Stimulated activated CD4-positive, alpha-beta T cell treated with anti-CD3 and anti-CD28 coated beads, Interleukin-4, amount 100 ng/mL, for 24 hours (primary cell): ENCODE measurements at places on chromosomes 11 and 22.

GRCh38 chr11:108863528-108863927, 198.7 kb downstream of the DDX10 start:
- DNase-seq: no peak

- DNase-seq: no peak
These were observed 277.8 kb downstream of the ST3GAL4 start for GRCh38 chr11:126633330-126633729.

GRCh38 chr11:86161336-86161735, 83.2 kb upstream of the EED start:
- no peak for DNase-seq

GRCh38 chr11:27777033-27777432, 76.8 kb upstream of the BDNF start:
- DNase-seq: no peak

DNA sequence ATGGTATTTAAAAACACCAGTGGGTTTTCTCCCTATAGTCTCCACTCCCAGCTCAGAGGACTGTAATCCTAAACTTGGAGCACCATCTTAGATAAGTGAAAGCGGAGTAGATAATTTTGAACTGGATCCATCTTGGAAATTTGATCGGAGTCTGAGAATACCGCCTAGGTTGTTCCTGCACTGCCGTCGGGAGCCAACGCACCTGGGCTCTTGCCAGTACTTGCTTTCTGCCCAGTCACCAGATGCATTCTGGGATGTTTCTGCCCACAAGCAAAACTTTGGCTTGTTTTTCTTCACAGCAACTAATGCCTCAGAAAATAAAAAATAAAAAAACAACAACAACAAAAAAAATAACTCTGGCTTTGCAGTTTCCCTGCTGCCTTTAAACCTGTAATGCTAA, 113.0 kb upstream of the MTMR2 start:
- DNase-seq: no peak

DNA sequence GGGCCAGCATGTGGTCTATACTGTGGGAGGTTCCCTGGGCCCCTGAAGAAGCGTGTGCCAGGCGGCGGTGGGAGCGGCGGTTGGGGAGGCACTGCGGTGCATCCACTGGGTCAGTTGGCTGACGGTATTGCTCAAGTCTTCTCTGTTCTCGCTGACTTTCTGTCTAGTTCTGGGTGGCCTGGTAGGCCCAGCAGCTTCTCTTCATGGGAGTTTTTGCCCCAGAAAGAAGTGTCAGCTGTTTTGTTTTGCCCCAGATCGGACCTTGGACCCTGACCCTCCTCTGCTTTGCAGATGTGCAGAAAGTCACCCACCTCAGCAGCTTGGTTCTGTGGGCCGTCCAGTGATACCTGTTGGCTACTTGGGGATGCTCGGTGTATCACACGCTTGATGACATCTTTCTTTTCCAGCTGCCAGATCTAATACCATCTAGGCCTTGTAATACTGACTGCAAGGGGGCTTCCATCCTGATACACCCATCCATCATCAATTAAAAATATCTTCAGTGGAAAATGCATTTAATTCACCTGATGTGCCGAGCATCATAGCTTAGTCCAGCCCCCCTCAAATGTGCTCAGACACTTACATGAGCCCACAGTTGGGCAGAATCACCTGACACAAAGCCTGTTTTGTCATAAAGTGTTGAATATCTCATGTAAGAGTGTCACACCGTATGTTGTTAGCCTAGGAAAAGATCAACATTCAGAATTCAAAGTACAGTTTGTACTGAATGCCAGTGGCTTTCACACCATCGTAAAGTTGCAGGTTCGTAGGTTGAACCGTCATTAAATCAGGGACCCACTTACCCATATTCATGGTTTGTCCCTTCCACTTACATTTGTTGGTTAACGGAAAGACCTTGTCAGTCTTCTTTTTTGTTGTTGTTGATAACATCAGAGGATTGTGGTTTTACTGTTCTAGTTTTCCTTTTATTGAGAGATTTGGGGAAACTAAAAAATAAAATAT, 13.9 kb downstream of the ZBED4 start:
- DNase-seq: no peak

GRCh38 chr11:115544422-115544948, 40.3 kb upstream of the CADM1 start:
- DNase-seq: no peak

DNA sequence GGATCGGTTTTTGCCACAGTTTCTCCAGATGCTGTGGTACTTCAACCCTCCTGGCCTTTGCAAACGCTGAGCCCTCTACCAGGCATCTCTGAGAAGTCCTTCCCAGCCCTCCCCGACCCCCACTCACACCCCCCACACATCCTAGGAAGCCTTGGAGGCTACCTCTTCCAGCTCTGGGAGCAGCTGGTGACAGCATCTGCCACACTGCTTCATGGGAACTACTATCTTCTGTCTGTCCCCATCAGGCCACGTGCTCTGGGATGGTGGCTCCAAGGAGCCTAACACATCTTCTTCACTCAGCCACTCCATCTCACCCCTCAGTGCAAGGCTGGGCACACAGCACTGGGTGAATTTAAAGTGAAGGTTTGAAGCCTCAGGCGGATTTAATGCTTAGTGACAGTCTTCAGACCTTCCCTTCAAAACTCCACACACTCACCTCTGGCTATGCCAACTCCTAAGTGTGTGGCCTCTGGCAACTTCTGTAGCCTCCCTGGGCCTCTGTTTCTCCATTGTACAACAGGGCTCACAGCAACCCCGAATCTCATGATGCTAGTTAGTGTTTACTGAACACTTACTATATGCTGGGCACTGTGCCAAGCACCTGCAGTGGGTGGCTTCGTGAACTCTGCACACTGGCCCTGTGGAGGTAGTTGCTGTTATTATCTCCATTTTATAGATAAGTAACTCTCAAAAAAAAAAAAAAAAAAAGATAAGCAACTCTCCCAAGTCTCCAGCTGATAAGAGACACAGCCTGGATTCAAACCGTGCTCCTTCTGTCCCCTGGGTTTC, 7.3 kb upstream of the TP53I11 start:
- no peak for DNase-seq

- DNase-seq: no peak
These were observed 32.4 kb downstream of the SPECC1L start for GRCh38 chr22:24303007-24303406.

DNA sequence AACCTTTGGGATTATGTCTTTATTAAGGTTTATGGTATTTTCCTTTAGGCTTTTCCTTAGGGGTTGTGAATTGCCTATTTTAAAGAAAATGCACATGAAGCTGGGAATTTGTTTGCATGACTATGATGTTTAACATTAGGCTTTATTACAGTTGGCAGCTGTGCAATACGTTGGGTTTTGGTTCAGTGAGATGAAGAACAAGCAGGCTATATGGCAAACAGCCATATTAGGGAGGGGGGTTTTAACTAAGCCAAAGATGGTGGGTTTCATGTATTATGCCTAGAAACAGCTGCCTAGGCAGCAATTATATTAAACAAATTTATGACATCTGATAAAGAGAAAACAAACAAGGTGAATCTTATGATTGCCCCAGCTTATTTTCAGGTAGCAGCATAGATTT, 880.8 kb downstream of the FAM181B start:
- DNase-seq: no peak

- DNase-seq: no peak
These were observed 17.4 kb downstream of the RIBC2 start for GRCh38 chr22:45430871-45431270.

- peak; percentile 37 for DNase-seq
These were observed 89.9 kb downstream of the PPP6R3 start for GRCh38 chr11:68550485-68550817.

DNA sequence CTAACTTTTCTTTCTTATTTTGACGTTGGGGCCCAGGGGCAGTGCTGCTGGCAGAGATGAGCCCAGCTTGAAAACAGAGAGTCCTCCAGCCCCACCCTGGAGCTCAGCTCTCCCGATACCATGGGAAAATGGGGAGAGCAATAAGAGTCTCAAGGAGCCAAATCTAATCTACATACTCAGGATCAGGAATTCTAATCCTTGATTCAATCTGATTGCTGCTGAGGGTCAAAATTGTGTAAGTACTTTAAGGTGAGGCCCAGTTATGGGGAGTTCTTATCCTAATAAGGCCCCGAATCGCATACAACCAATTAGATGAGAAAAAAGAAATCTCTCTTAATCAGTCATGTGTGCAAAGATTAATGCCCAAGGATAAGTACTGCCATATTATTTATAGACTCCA, 202.9 kb downstream of the FAM76B start:
- no peak for DNase-seq

GRCh38 chr11:114309517-114309916, 13.3 kb downstream of the NNMT start:
- DNase-seq: no peak

- no peak for DNase-seq
These were observed 15.1 kb downstream of the MCAT start for GRCh38 chr22:43128116-43128515.

DNA sequence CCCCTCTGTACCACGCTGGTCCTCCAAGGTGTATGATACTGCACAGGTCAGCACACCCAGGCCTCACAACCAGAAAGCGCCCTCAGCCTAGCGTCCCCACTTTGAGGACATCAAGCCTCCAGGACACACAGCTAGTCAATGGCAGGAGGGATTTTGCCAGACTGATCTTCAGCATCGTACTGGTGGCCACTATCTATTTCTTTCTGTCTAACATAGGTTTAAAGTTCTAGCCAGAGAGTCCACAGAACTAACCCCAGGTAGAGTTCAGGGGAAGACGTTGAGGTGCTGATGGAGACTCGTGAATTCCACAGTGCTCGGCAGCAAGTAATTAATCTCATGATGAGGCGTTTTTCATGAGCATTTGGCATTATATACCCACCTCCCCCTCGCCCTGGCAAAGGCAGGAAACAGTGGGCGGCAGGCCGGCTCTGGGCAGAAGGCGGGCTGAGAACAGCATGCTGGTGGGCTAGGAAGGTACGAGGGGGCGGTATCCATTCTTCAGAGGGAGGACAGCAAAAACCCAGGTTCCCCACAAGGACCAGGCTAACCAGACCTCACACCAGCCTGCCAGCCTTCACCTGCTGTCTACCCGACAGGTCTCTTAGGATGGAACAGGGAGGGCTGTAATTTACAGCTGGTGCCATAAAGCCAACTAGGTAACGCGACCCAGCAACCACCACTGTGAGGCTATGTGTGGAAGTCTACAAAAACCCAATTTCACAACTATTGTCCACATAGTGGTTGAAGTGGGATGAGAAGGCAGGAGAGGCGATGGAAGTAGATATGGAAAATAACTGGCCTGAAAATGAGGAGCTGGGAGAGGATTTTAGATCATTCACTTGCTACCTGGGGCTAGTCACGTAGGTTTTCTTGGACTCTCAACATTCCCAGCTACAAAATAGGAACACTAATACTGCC, 18.5 kb downstream of the MYH9 start:
- peak; percentile 50 for DNase-seq

DNA sequence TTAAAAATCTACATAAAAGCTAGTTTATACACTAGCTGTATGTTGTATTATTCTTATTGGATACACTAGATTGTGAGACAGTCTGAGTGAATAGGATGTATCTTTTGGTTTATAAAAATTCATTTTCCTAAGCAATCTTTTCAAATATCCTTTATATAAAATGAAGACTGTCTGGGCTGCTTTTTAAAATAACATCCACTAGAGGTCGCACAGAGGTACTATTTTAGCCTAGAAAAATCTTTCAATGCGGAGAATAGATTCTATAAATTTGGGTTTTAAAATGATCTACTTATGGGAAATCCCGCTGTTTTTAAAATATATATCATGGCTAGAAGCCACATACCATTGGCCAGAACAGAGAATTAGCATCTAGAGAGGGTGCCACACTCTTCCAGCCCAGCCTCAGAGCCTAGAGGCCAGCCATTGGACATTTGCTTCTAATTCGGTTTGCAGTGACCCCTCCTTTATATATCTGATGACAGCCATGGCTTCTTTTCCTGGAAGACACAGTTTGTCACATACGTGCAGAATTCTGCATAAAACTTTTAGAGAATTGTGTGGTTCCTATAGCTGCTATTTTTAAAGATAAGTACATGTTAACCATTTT, 7.3 kb downstream of the C11orf97 start:
- DNase-seq: no peak

- no peak for DNase-seq
These were observed 104.0 kb upstream of the PITPNB start for GRCh38 chr22:28023036-28023435.

GRCh38 chr11:106997227-106997626, 21.0 kb downstream of the GUCY1A2 start:
- DNase-seq: no peak

DNA sequence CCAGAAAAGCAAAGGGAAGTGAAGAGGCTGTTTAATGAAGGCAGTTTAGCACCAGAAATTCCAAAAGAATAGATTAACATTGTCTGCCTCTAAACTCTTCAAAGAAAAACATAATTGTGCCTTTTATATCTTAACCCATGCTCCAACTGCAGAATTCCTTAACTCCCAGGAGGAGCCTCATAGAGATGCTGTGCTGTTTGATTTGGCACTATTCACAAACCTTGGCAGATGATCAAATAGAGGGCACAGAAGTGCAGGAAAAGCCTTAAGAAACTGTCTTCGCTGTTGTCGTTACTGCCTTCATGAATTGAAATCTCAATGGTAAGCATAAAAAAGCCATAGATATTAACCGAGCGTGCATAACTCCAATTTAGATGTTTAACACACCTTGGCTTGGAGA, 124.1 kb upstream of the MPPED2 start:
- DNase-seq: no peak

- no peak for DNase-seq
These were observed 107.4 kb downstream of the ZBTB16 start for GRCh38 chr11:114166897-114167323.

DNA sequence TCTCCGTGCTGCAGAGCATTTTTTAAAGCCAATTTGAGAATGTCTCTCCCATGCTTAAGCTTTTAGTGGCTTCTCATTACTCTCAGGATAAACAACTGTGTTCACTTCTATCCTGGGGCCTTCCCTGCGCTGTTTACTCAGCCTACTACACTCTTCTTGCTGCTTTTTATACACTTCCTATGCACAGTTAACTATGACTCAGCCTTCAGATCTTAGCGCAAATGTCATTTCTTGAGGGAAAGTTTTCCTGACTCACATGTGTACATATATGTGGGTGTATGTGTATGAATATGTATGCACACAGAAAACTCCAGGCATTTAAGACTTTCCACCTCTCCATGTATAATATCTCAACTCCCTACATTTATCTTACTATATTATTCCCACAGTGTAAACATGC, 9.8 kb downstream of the THAP12 start:
- peak; percentile 60 for DNase-seq

DNA sequence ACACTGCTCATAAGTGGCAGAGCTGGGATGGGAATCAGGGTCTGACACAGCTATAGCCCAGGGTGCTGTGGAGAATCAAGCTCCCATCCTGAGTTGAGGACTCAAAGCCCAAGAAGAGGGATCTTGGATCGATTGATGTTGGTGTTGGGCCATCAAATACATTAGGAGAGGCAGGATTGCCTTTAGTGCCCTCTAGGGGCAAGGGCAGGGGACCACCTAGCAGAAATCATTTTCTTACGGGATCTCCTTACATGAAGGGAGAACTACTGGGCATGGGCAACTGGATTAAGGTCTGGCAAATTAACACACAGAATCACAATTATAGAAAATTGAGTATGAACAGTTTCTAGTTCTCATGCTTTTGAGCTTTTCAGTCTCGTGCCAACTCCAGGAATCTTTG, 24.9 kb upstream of the EMSY start:
- DNase-seq: peak; percentile 11

GRCh38 chr11:41458641-41459040, 811 bp downstream of the LRRC4C start:
- no peak for DNase-seq

GRCh38 chr11:131038597-131038996, 122.3 kb upstream of the SNX19 start:
- no peak for DNase-seq
